NCI-H2107 (cell line): ENCODE measurements at places on chromosomes 6 and 20.

DNA sequence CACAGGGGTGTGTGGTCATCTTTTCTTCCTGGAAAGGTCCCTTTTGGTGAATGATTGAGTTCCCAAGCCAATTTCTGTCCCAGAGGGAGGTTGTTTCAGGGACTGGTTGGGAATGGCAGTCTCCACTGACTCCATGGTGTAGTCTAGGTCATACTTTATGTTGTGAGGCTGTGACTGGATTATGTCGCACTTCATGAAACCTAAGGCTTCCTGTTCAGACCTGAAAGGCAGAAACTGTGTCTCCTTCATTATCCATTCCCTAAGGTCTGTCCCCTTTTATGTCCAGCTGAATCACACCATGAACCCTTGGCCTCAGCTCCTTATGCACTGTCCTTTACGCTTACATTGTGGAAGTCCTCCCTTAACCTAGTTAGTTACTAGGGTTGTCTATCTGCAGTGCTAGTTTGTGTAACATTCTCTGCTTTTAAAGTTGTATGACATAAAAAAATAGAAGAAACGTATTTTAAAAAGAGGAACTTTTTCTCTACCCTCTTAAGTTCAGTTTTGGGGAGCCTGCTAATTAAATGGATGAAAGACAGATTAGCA is 191.3 kb downstream of the JARID2 start:
- DNase-seq = no peak

DNA sequence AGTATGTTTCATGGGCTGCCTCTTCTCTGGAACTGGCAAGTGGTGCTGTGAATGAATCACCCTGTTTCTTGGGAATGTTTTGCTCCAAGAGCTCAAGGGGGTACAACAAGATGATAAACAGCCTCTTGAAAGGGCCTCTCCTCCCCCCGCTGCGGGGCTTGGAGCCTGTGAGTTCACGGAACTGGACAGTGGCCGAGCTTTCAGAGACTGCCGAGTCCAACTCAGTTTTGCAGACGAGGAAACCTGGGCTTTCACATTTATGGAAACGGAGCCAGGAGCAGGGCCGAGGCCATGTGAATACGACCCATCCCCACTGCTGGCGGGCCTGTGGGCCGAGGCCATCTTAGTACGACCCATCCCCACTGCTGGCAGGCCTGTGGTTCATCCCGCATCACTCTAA is 18.2 kb upstream of the SRC start:
- DNase-seq = no peak

DNA sequence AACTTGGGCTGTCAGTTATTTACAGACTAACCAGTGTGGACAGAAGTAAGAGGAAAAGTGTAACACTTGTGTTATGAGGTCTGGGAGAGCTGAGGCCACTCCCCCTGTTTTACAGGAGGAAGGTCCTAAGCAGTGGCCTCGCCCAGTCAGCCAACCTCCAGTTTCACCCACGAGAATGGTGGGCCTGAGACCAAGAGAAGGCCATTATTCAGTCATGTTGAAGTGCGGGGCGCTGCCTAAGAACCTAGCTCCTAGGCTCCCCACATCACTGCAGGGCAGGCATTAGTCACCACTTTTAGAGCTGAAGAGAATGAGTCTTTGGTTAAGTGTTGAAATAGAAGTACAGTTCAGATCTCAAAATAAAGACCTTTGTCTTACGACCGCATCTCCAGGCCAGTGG is 27.9 kb downstream of the CDYL start:
- DNase-seq = no peak

- no peak for DNase-seq
These were observed 7.4 kb downstream of the EEF1A1 start for GRCh38 chr6:73513496-73513854.

GRCh38 chr6:27130668-27131428 is 116.7 kb upstream of the PRSS16 start:
- DNase-seq = no peak

DNA sequence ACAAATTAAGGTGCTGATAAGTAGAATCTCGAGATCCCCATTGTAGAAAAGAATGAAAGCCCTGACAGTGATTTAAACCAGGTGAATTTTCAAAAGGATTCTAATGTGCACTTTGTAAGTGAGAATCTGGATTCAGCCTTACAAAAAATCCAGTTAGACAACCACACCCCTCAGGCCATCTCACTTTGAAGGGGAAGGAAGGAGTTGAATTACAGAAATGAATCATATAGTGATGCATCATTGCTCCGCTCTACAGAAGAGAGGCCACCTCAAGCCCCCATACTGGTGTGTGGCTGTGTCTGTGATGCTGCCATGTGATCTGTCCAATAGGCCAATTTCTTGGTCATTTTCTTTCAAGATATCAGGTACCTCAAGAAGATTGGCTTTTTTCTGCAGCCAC is 85.5 kb upstream of the NT5E start:
- no peak for DNase-seq

- no peak for DNase-seq
These were observed 9.7 kb downstream of the PLTP start for GRCh38 chr20:45902199-45902701.

DNA sequence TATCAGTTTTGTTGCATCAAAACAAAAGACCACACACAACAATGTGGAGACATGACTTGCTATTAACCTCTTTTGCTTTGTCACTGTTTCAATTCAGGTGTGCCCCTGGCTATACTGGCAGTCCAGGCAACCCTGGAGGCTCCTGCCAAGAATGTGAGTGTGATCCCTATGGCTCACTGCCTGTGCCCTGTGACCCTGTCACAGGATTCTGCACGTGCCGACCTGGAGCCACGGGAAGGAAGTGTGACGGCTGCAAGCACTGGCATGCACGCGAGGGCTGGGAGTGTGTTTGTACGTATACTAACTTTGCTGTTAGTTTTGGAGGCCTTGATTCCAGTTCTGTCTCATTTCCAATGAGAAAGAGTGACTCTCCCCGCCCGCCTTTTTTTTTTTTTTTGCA is 356.9 kb downstream of the ARHGAP18 start:
- DNase-seq = no peak

GRCh38 chr6:19415605-19416326 is 421.4 kb upstream of the ID4 start:
- no peak for DNase-seq

DNA sequence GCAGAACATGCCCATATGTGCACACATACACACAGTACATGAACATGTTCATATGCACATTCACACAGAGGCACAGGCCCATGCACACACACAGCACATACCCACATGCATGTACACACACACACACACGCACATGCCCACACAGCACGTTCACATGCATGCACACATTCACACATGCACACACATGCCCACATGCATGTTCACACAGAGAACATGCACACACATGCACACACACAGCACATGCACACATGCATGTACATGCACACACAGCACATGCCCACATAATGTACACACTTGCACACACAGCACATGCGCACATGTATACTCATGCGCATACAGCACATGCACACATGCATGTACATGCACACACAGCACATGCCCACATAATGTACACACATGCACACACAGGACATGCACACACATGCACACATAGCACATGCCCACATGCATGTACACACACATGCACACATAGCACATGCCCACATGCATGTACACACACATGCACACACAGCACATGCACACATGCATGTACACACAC is 25.9 kb downstream of the RNASET2 start:
- no peak for DNase-seq

DNA sequence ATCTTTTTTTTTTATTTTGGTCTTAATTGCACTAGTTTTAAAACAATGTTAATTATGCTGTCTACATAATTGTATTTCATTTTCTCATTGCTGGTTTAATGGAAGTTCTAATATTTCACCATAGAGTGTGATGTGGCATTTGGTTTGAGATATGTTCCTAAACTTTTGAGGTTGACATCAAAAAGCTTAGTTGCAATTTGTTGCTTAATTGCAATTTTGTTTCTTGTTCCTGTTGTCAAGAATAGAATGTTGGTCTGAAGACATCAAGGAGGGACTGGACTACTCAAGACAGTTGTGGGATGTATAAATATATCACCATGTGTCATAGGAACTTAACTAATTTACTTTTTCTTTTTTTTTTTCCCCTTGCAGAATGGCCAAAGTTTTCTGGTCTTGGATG is 12.5 kb downstream of the HSF2 start:
- DNase-seq = no peak

DNA sequence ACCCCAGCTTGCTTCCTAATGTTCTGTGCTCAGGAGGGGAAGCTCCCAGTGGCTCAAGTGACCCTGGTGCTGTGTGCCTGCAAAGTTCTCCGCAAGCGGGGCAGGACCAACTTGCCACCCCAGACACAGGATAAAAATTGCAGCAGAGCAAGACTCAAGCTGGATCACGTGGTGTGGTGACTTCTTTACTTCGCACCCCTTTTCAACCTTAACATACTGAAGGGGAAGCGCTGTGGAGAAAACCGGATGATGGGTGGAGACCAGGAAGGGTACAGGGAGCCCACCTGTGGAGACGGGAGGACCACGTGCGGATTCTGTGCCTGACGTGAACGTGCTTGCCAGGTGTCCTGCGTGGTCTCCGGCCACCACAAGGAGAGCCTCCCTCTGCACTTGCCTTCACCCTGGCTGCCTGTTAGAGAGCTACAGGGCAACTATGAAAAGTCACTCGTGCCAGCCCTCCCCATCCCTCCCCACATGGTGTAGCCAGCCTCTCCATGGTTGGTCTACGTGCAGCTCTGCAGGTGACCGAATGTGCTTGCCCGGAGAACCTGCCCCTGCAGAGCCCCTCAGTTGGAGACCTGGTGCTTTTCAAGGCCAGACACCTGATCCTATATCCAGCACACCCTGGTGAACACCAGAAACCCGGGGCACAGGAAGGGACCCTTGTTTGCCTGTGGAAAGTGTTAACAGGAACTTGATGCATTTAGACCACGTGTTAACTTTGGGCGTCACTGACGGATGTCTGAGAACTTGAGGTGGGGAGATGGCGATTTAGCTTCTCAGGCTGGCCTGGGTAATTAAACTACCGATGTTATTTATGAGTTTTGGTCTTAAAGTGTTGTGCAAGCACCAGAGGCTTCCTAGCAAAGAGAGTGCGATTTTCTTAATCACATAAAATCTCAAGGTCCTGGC is 23.9 kb upstream of the DACT2 start:
- DNase-seq = no peak

GRCh38 chr6:132443206-132443605 is 41.9 kb upstream of the MOXD1 start:
- DNase-seq = no peak

DNA sequence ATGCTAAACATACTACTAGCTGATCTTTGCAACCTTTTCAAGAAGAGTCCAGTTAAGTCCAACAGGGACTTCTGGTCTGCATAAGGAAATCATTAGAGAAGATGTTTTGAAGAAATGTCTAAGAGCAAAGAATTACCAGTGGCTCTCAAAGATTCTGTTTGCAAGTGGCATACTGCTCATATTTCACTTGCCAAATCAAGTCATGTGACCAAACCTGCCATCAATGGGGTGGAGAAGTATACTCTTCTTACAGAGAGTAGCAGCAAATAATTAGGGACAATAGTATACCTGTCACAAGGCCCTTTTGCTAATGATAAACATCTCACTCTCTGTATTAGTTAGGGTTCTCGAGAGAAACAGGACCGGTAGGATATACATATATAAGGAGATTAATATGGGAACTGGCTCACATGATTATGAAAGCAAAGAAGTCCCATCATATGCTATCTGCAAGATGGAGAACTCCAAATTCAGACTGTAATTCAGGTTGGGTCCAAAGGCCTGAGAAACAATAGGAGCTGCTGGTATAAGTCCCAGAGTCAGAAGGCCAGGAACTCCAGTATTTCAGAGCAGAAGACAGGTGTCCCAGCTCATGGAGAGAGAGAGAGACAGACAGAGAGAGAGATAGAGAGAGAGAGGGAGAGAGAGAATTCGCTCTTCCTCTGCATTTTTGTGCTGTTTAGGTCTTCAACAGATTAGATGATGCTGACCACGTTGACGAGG is 111.5 kb downstream of the LCA5 start:
- no peak for DNase-seq

DNA sequence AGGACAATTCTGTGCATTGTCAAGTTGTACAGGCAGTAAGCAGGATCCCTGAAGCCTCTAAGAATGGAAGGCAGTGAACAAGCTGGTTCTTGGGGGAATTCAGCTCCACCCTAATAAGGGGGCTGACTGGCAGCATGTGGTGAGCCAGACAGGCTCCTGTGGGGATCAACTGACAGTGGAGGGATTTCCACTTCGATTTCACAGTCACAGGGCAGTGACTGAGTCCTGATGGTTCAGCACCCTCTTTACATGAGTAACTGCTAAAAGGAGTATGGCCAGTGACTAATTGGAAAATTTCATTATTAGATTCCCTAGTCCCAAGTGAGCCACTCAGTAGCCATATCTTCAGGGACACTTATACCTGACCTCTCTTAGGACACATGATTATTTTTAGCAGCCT is 78.4 kb downstream of the NDUFAF5 start:
- DNase-seq = no peak

DNA sequence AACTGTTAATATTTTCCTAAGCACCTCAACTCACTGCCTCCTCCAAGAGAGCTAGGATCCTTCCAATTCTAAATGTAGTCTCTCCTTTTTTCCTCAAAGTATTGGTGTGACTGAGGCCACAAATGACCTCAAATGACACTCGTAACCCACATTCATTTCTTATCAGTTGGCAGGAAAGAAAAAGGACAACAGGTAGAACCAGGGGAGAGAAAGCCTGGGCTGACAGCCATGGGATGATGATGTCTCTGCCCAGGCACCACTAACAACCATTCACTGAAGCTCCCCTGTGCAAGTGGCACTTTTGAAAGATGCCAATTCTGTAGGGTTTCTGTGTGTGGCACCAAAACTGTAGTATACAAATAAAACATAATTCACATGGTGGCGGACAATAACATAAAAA is 7.4 kb downstream of the ZBTB24 start:
- DNase-seq = no peak

- no peak for DNase-seq
These were observed 33.3 kb downstream of the TNFRSF21 start for GRCh38 chr6:47276377-47276776.

GRCh38 chr6:21246075-21246474 is 347.5 kb upstream of the SOX4 start:
- no peak for DNase-seq

DNA sequence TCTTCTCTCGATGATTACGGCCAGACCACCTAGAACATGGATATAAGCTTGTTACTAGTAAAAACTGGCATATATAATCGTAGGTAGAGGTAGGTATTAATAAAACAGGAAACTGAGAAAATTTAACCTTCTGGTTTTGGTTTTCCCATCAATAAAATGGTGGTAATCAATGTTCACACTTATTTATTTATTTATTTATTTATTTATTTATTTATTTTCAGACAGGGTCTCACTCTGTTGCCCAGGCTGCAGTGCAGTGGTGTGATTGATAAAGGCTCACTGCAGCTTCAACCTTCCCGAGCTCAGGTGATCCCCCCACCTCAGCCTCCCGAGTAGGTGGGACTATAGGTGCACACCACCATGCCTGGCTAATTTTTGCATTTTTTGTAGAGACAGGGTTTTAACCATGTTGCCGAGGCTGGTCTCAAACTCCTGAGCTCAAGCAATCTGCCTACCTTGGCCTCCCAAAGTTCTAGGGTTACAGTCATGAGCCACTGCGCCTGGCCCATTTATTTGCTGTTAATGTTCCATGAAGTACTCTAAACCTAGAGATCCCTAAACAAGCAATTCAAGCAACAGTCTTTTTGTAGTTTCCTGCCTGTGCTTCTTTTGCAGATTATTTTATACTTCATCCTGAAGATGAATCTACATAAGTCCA is 11.5 kb downstream of the TOMM6 start:
- DNase-seq = no peak

GRCh38 chr6:80331974-80332373 is 225.5 kb downstream of the BCKDHB start:
- DNase-seq = peak; percentile 28

GRCh38 chr20:13862245-13862644 is 77.4 kb downstream of the NDUFAF5 start:
- no peak for DNase-seq
